Activated B cell treated with CpG ODN at 0.5 μM for 24 hours (primary cell): ENCODE measurements at places on chromosomes 7 and 10. TPM values are rescaled to one million over a fixed set of nuclear protein-coding genes. Genes with fewer than 3 reads are reported as not detected.

ANKRD61 gene
- not detected in 2 replicates for total RNA-seq

WDR86 gene
- total RNA-seq, result 0.33 and 0.49 TPM in 2 replicates

GRCh38 chr10:43264344-43264964, 2.4 kb downstream of the RASGEF1A start:
- DNase-seq, result no peak

DNA sequence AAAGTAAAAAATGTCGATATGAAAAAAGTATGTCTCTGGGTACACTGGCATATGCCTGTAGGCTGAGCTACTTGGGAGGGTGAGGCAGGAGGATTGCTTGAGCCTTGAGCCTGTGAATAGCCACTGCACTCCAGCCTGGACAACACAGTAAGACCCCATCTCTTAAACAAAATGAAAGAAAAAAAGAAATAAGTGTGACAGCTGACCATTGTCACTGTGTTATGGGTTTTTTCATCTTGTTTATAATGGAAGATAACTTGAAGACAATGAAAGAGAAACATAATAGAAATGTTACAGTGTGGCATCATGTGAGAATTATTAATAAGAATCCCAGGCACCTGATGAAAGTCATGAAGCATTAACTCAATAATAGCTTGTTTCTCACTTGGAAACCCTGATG, 75.0 kb downstream of the APBB1IP start:
- no peak for DNase-seq

DNA sequence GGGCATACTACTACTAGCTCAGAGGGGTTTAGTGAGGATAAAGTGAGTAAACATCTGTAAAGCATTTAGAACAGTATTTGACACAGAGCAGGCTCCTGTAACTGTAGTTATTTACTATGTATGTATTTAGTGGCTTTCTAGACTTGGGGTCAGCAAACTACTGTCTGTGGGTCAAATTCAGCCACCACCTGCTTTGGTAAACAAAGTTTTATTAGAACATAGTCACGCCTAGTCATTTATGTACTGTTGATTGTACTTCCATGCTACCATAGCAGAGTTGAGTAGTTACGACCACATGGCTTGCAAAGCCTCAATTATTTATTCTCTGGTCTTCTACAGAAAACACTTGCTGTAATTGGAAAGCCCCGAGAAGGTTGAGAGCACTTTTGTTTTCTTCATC, 248.5 kb upstream of the PLPP4 start:
- no peak for DNase-seq

DYNC1I1 gene
- not detected in 2 replicates for total RNA-seq
